GM12892 (cell line): ENCODE measurements at places on chromosomes 3 and 15.

- no peak for DNase-seq
Observed at GRCh38 chr3:101020351-101021015, 27.3 kb upstream of the ABI3BP start.

DNA sequence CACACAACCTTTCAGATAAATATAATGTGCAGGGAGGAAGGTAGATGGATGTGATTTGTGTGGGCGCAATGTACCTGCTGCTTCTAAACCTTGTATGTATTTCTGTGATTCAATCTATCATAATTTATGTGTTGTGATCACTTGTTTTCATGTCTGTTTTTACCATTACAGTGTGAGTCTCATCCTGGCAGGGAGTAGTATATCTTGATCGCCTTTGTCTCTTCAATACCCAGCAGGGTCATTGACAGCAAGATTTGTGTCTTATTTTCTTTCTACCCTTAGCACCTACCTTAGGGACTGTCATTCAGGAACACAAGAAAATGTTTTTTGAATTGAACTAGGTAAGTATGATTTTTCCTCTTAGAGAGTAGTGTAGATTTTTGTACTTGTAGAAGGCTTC, 83.7 kb upstream of the SELENOK start:
- no peak for DNase-seq

GRCh38 chr3:132722165-132723023, at the start of gene NPHP3:
Gene NPHP3 (minus strand): TSS chr3:132722409. CDS start chr3:132722355, 54 bp downstream.
- peak; percentile 84 for DNase-seq

- no peak for DNase-seq
Observed at GRCh38 chr3:193452338-193452737, 73.8 kb upstream of the ATP13A5 start.

DNA sequence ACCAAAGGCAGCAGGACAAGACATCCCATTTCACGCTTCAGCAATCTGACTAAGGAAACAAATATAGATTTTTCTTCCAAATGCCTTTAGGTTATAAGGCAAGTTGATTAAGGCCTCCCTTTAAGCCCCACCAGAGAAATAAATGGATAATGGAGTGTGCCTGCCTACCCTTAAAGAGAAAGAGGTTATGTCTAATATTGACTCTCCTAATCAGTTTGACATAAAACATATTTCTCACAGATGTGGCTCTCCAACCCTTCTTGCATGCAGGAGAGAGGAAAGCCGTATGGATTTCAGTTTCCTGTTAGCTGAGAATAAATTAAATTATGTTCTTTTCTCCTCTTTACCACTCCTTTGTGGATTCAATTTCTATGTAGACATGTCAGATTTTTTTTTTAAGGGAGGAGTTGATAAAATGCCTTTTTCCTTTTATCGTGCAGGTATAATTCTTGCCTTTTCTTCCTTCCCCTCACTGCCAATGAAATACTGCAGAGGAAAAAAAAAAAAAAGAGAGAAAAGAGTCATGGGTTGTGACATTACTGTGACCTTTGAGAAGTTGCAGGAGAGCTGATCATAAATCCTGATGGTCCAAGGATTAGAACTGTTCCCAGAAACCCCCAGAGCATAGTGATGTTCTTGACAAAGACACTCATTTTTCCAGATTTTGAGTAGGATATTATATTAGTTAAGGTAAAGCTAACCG, 355.3 kb upstream of the SLCO3A1 start:
- no peak for DNase-seq

DNA sequence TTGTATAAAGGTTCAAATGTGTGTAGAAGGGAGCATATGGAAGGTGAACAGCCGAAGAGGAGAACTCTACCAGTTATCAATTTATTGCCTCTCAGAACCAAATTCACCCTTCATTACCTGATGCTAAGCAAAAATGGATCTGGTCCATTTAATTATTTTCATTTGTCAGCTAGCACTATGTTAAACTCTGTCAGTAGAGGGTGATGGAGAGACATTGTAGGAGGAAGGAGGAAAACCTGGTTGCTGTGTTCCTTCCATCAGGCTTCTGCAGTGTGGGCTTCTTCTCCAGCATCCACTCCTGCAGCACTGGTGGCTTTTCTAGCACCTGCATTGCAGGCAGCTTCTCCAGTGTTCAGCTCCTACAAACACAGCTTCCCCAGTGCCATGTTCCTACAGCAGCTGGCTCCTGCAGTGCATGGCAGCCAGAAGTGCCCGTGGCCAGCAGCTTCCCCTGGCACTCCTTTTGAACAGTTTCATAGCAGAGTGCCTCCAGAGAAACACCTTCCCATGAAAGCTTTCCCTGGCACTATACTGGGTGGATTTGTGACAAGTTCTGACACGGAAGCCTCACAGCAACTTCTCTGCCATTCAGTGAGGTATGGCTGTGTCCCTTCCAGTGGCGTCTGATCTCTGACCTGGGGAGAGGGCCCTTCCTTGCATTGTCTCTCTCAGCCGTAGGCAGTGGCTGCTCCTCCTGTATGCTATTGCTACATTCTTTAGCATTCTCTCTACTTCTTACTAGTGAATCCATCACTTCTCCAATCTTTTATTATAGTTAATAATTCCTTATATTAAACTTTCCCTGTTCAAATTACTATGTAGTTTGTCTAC, 14.6 kb upstream of the IL17RD start:
- no peak for DNase-seq

DNA sequence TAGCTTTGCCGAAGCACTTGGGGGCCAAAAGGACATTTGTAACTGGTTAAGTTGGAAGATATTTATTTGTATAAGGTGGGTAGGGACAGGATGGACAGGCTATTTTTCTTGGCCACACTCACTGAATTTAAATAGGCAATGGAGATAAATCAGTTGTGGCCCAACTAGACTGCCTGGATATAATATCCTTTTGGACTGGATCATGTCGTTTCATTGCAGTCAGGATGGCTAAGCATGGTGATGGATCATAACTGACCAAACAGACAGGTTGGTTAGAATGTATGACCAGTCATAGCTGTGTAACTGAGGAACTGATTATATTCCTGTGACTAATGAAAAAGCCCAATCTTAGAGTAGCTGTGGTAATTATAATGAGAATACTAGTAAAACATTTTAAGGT, 284.0 kb downstream of the LPP start:
- no peak for DNase-seq

GRCh38 chr15:69979783-69980182, 117.9 kb downstream of the TLE3 start:
- peak; percentile 72 for DNase-seq

- no peak for DNase-seq
Observed at GRCh38 chr3:189927975-189928895, 192.5 kb downstream of the P3H2 start.

- DNase-seq = no peak
Observed at GRCh38 chr3:71035314-71035713, 548.2 kb downstream of the FOXP1 start.

DNA sequence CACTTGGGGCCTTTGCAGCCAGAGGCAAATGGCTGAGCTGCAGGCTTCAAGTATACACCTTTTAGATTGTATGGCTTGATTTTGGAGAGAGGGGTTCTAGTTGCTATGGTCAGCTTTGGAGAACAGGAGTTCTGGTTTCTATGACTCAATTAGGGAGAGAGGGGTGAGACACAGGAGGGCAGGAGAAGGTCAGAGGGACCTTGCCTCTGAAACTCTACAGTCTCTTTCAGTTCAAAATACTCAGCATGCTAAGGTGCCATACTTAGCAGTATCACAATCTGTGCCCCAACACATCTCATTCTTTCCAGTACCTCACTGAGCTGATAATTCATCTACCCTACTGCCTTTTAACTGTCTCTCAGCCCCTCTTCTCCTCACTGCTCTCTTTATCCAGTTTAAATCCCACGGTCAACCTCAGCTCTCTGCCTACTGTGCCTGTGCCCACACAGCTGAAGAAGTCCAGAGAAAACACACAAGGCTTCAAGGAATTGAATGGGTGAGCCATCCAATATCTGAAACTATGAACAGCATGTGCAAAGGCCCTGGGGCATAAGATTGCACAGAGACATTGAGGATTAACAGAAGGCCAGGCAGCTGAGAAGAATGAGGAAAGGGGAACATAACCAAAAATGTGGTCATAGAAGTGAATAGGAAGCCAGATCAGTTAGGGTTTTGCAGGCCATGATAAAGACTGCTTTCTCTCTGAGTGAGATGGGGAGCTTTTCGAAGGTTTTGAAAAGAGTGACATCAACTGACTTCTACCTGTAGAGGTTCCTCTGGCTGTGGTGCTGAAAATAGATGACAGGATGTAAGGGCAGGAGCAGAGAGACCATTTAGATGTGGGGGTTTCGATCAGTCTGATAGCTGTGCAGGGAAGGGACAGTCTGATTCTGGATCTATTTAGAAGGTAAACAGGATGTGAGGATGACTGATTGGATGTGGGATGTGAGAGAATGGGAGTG, 54.5 kb upstream of the C3orf80 start:
- DNase-seq = no peak

DNA sequence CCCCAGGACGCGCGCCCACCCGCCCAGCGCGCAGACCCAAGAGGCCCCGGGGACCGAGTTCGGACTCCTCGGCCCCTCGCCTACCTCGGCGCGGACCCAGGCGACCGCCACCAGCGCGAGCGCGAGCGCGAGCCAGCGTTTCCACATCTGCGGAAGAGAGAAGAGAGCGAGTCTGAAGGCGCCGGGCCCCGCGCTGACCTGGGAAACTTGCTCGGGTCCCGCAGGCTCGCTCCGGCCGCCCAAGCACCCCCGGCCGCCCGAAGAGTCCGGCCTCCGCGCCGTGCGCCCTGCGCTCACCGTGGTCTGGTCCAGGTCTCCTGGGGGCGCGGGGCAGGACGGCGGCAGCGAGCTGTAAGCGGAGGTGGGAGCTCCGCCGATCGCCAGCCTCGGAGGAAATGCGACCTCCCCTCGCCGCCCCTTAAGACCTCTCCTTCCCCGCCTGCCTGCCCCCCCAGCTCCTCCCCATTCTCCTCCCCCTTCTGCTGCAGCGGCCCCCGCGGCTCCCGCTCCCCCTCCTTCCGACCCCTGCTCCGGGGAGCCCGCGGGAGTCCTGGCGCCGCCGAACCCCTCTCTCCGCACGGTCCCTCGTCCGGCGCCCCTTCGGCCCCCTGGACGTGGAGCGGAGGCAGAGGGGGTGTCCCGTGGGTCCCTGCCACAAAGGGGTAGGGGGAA, at the start of gene FSTL1:
Gene FSTL1 (minus strand): TSS at position 393 of the 672 bp plus-strand sequence. CDS start 246 bp downstream, at position 147.
- DNase-seq = peak; percentile 32

- DNase-seq = no peak
Observed at GRCh38 chr3:39105687-39106063, 1.8 kb downstream of the GORASP1 start.

DNA sequence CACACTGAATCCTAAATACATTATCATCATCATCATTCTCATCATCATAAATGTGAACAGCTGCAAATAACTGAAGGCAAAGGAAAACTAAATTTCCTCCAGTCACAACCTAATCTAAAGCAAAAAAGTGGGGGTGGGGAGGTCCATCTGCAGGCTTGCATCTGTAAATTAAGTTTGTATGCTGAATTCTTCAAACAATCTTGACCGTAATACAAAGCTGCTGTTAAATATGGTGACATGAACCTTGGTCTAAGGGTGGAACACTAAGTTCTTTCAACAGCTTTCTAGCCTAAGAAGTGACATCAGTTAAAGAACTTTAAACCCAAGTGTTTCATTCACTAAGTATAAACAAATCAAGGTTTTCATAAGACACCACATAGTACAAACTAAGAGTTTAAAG, 4.3 kb downstream of the LRRFIP2 start:
- no peak for DNase-seq

GRCh38 chr3:114332342-114333179, 38.7 kb downstream of the TIGIT start:
- no peak for DNase-seq

- no peak for DNase-seq
Observed at GRCh38 chr15:70320482-70320881, 222.8 kb upstream of the TLE3 start.

DNA sequence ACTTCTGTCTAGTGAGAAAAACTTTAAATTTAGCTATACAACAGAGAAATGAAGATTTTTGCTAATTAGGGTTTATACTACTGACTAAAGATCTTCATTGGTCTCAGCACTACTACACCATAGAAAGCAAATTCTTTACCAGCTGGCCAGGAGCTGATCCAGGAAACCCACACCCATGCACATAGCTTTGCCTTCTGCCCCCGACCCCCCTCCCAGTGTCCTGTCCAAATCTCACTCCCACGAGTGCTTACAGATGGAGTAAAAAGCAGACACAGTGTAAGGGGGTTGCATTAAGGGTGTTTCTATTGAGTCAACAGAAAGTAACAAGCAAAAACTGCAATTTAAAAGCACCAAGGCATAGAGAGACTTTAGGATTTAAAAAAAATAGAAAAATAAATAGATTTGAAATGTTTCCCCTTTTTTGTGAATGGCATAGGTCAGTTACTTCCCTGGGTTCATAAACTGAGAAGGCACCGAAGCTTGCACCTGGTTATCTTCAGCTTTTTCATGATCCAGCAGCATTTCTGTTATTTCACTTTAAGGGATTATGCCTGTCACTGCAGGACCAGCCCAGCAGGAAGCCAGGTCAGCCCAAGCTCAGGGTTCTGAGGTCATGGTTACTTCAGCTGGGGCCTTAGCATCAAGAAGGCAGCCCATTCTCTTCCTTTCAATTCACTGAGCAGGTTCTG, 124.3 kb downstream of the CTNNB1 start:
- no peak for DNase-seq

DNA sequence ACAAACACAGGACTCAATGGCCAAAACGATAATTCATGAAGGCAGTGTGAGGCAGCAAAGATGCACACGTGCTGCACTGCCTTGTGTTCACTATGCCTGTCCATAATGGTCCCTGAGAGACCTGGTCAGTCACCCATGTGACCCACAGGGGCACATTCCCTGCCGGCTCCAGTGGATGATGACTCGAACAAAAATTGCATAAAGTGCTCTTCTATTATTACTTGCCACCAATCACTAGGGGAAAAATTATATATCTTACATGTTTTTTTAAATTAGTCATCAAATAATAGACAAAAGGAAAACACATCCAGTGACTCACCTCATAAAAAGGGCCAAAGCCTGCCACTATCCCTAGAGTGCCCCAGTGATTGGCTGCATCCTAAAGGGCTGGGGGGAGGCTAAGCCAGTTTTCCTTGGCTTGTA, 47.5 kb downstream of the UBP1 start:
- no peak for DNase-seq

DNA sequence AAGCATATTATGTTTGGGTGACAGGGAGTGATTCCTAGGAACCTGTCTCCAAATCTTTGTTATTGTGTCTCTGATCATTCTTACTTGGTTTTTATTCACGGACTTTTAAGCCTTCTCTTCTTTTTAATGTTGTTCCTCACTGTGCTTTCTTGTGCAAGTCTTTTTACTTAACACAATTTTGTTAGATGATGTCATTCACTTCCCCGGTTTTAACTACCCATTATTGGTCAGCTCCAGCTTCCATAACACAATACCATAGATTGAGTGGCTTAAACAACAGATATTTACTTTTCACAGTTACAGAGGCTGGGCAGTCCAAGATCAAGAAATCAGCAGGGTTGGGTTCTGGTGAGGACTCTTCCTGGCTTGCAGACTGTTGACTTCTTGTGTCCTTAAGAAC, 436.3 kb upstream of the CBLB start:
- no peak for DNase-seq
